ENCODE measurements at places on chromosomes 3 and 15.

DNA sequence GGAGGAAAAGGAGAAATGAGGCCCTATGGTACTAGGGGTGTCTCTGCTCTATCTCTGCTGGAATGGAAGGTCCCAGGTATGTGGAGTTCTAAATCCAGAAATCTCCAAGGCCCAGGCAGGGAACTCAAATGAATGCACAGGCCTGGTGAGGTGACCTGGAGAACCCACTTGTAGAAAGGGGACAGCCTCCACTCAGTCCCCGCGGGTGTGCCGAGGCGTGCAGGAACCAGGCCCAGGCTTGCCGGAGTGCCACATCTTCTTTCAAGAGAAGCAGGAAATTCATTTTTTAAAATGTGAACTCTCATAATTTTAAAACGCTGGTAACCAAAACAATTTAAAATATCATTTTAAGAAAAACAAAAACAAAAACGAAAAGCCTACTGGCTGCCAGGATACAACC, 32.2 kb upstream of the ADCY5 start:
- no peak for DNase-seq

DNA sequence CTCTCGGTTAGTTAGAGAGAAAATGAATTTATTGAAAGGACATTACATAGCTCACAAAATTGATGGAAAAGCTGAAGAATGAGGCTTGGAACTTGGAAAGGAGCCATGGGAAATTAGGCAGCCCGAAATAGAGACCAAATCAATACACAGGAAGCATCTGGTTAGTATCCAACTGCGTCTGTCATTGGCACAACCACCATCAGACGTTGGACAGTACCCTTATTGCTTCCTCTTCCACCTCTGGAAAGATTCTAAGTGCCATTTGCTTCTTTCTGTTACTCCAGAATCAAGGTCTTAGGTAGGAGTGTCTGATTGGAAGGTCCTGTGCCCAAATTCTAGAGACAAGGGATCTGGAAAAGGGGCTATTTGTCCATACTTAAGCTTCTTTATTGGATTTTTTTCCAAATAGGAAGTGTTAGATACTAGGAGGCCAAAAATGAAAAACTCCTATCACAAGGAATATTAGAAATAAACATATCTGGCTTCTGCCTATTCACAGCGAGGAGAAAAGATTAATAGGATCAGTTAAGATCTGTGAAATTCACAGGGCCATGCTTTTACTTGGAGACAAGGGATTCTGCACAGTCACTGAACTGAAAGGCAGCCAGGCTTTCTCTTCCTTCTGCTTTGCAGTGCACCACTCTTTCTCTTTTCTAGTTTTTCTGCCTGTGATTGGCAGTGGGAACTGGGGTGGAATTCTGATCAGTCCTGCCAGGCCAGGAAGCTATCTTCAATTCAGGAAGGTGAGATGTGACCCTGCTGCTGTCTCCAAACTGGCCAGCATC, 10.7 kb upstream of the HACD2 start:
- DNase-seq, result no peak

DNA sequence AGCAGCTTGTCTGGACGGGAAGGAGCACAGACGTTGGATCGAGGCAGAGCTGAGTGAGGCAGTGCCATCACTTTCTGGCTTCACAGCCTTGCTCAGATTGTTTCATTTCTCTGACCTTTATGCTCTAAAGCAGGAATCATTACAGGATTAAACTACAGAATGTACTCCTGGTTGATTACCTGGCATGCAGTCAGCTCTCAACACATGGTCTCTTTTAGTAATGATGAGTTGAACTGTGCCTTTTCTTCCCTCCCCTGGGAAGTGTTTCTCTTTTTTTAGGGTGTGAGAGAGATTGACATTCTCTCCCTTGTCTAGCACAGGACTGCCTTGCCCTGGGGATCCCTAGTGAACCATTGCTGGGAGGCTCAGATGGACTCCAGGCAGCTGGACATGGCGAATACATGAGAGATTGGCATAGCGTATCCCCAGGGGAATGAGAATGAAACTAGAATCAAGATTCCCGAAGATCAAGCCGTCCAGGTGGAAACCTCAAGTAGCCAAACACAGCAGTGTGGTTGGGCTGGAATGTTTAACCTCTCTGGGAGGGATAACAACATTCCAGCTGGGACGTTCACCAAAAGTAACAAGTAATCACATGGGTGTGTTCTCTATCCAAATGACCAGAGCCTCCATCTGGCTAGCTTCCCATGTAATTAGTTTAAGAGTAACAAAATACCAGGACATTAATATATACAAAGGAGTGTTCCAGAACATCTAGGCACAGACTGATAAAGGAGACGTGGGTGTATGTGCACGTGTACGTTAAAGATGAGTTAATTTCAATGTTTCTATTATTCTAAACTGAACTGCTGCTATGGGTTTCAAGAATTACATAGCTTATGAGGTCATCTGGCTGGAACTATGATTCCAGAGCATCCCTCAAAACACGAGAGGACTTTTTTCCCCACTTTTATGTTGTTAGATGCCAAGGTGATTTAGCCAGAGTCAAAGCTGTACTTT, 118.6 kb upstream of the NR2E3 start:
- DNase-seq, result no peak

GRCh38 chr3:31543375-31543774, 10.7 kb downstream of the STT3B start:
- DNase-seq, result no peak

- peak; percentile 11 for DNase-seq
Measured at GRCh38 chr15:73922186-73923151, 3.8 kb upstream of the LOXL1 start.

GRCh38 chr3:134693804-134694203, 43.0 kb upstream of the KY start:
- no peak for DNase-seq

DNA sequence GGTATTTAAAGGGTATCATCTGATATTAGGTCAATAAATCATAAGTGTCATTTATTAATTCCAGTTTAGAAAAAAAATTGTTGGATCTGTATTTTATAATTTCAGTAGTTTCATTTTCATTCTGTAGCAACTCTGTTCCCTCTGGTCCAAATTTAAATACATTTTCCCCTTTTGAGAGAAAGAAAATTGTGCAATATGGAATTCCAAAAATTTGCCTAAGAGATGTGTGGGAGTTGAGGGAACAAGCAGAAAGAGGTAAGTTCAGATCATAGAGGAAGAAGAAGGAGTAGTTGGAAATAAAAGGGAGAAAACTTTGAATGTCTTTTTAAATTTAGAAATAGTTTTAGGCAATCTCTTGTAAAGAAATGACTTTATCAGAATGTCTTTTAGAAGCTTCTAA, 48.9 kb upstream of the MME start:
- no peak for DNase-seq

DNA sequence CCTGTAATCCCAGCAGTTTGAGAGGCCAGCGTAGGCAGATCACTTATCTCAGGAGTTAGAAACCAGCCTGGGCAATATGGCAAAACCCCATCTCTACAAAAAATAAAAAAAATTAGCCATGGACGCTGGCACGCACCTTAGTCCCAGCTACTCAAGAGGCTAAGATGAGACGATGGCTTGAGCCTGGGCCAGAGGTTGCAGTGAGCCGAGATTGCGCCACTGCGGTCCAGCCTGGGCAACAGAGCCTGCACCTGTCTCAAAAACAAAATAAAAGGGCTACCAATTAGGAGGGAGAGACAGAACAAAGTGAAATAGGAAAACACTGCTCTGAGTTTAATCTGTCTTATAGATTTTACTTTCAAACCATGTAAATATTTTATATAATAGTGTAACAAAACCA, 33.8 kb downstream of the MSL2 start:
- no peak for DNase-seq

DNA sequence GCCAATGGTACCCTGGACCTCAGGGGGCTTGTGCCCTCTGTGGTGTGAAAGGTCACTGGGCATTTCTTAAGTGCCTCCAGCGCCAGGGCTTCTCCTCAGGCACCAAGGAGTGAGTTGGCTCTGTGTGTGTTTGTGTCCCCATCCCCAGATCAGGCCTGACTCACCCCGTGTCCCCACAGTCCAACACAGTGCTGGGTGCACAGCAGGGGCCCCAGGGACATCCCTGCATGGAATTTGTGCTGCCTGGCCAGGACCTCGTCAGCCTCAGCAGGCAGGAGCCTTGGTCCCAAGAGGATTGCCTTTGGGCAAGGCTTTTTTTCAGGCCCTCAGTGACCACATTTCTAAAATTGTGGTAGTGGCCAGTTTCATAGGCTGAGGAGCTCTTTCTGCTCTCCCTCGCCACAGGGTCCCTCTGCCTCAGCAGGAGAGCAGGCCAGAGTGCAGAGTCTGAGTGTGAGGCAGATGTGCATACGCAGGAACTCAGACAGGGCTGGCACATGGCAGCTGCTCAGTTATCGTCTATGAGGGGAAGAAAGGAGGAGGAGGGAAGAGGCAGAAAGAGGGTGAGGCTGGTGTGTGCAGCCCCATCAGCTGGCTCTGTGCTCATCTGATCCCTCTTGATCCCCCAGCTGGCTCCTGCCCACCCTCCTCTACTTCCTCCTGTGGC, 215.6 kb downstream of the RPLP1 start:
- no peak for DNase-seq

DNA sequence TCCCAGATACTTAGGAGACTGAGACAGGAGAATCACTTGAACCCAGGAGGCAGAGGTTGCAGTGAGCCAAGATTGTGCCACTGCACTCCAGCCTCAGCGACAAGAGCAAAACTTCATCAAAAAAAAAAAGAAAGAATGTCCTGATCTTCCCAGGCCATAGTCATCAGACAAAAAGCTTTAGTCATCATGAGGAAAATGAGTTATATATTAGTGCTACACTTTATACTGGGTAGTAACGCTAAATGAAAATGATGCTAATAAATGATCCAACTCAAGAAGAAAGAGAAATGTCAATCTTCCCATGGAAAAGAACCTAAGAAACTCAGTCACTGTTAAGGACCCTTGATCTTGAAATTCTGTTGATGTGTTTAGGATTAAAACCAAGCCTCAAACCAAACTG, 26.3 kb upstream of the TRIM59 start:
- DNase-seq, result no peak

DNA sequence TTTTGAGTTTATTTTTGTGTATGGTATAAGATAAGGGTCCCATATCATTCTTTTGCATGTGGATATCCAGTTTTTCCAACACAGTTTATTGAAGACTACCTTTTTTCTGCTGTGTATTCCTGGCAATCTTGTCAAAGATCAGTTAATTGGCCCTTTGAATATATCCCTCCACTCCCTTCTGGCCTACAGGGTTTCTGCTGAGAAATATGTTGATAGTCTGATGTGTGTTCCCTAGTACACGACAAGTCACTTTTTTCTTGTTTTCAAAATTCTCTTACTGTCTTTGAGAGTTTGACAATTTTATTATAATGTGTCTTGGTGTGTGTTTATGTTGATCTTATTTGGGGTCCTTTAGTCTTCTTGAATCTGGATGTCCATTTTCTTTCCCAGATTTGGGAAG, 129.2 kb downstream of the ISL2 start:
- no peak for DNase-seq

GRCh38 chr3:114850898-114851297, 296.2 kb downstream of the ZBTB20 start:
- DNase-seq, result no peak

GRCh38 chr3:139607257-139608107, 67.9 kb upstream of the RBP1 start:
- DNase-seq, result no peak

DNA sequence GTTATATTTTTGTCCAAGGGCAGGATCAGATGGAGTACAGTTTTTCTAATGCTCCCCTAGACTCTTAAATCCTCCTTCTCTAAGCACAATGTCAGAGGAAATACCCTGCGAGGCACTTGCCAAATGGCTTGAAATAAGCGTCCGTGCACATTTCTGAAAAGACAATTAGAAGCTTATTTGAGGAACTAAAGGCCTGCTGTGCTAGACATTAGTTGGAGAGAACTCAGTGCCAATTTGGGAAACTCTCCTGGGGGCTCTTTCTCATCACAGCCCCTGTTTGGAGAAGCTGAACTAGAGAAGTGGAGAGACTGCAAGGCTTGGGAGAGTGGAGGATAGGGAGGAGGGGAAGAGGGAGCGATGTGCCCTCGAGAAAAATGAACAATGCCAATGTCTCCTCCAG, 247.6 kb upstream of the C2CD4B start:
- DNase-seq, result no peak

- DNase-seq, result no peak
Measured at GRCh38 chr15:58458076-58458475, 26.3 kb downstream of the LIPC start.

DNA sequence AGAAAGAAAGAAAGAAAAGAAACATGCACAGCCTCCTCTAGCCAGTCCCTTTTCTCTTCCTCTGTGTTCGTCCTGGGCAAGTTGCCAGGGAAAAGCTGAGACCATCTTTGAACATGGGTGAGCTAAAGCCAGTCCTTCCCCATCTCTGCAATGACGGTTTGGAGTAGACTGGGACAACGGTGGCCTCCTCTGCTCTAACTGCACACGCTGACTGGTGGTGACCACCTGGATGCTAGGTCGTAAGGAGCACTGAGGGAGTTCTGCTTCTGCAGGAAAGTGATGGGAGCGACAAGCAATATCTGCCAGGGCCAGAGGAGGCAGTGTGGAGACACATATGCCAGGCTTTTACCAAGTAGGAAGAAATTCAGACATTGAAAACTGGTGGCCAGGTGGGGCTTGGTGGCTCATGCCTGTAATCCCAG, 111.7 kb downstream of the NUP210 start:
- DNase-seq, result no peak

DNA sequence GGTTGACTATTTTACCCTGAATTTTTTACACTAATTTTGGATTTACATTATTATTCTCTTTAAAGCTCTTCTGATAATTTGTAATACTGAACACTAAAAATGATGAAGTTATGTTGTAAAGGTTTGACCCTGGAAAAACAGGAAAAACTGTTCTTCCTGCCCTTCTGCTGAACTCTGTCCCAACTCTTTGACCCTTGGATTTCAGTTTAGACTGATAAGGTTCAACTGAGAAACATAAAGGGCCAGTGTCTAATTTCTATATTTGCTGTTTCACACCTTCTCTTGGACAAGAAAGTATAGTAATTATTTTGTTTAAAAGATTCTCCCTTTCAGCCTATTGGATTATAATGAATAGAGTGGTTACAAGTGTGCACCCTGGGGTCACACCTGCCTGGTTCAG, 12.8 kb upstream of the TMOD3 start:
- no peak for DNase-seq

DNA sequence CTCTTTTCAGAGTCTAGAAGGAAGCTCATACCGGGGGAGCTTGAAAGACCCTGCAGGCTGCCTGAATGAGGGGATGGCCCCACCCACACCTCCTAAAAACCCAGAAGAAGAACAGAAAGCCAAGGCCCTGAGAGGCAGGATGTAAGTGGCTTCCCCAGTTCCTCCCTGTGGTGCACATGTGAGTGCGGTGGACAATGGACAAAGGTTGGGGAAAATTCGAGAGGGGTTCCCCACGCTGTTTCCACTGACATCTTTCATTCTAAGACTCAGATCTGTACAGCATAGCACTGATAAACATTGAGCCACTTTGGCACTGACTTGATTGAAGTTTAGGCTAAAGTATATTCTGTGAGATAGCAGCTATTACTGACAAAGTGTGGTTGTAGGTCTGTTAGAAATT, 79.5 kb upstream of the UMPS start:
- DNase-seq, result no peak

Data from NCI-H1105 (cell line).